K562 (cell line): ENCODE measurements at places on chromosomes 5 and 9.

- H3K36me3 ChIP-seq = no peaks in the 10 kb centered on the region
- DNase-seq = no peak
- H3K4me1 ChIP-seq = peaks cover 19% of the 10 kb centered on the region
- H3K27me3 ChIP-seq = no peaks in the 10 kb centered on the region
- H3K27ac ChIP-seq = no peak overlapping the region
Observed at GRCh38 chr9:123283455-123283854, 15.1 kb upstream of the STRBP start.

DNA sequence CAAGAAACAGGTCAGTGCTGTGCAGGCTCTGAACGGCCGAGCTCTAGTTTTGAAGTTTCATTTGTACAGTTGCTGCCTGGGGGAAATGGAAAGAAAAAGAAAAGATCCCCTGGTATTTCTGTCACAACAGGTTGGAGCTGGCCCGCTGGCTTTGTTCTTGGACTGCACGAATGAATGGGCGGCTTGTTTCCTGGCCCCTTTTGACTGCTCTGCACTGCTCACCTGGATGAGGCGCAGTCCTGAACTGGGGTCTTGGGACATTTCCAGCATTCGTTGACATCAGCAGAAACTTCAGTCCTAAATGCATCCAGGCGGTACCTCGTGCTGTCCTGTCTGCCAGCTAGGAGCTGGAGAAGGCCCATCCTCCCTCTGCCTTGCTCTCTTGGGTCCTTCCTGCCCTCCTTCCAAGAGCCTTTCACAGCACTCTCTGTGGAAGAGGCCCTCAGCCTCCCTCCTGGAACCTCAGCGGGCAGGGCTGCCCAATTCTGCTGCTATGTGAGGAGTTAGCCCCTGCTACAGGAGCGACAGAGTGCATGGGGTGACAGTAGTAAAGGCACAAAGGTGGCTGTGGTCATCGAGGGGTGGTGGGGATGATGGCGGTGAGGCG, 189.2 kb downstream of the FSTL4 start:
- peaks cover 9% of the 10 kb centered on the region; the same call in 2 of the 3 replicates for H3K27me3 ChIP-seq
- no peak overlapping the region for H3K4me3 ChIP-seq
- H3K27ac ChIP-seq = no peak overlapping the region
- H3K4me1 ChIP-seq = peaks cover 6% of the 10 kb centered on the region
- H3K36me3 ChIP-seq = no peaks in the 10 kb centered on the region

- no peaks in the 10 kb centered on the region for H3K27me3 ChIP-seq
- H3K36me3 ChIP-seq = no peaks in the 10 kb centered on the region
- H3K4me3 ChIP-seq = no peak overlapping the region
Observed at GRCh38 chr5:106639488-106639887, 1031.2 kb downstream of the EFNA5 start.

DNA sequence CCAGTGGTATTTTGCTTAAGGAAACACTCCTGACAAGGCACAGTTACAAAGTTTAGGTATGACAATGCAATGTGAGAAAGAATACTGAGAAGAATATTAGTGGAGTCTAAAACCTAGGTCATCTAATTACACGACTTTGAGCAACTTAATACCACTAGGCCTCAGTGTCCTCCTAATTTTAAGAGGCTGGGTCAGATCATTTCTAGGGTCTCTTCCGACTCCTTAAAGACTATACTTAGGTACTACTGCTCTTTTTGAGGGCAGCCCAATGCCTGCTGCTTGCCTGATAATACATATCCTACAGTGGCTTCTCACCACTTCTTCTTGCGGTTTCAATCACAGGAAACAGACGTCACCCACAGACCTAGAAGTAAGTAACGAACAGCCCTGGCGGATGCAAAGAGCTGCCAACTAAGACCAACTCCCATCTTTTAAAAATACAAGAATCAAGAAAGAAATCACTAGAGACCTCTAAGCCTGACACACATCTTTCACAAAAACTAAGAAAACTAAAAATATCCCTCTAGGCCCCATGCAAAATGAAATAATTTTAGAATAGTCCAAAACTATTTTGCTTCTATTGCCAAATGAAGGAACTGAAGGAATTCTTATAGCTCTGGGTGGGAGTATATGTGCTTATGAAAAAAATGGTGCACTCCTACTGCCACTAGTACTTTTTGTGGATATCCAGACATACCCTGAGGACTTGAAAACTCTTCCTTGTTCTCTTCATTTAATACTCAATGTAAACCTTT, 13.1 kb downstream of the DIAPH1 start:
- H3K36me3 ChIP-seq = peaks cover 52% of the 10 kb centered on the region
- no peak overlapping the region for H3K4me3 ChIP-seq
- peak overlapping the region; percentile 86 for H3K27ac ChIP-seq
- H3K4me1 ChIP-seq = peaks cover 54% of the 10 kb centered on the region
- DNase-seq = no peak
- H3K27me3 ChIP-seq = no peaks in the 10 kb centered on the region

DNA sequence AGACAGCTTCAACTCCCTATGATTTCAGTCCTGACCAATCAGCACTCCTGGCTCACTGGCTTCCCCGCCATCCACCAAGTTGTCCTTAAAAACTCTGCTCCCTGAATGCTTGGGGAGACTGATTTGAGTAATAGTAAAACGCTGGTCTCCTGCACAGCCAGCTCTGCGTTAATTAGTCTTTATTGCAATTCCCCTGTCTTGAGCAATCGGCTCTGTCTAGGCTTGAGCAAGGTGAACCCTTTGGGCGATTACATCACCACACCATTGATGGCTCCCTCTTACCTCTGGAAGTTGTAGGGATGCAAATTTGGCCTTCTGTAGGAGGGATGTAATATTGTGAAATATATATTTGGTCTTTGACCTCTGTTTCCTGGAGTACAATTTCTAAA, 2.9 kb upstream of the SLC23A1 start:
- no peak overlapping the region for H3K27ac ChIP-seq
- H3K36me3 ChIP-seq = no peaks in the 10 kb centered on the region
- H3K4me3 ChIP-seq = no peak overlapping the region
- peaks cover 55% of the 10 kb centered on the region for H3K4me1 ChIP-seq
- no peaks in the 10 kb centered on the region for H3K27me3 ChIP-seq
- DNase-seq = no peak

GRCh38 chr5:130189961-130190360, 285.7 kb downstream of the CHSY3 start:
- H3K4me1 ChIP-seq = no peaks in the 10 kb centered on the region
- H3K27me3 ChIP-seq = no peaks in the 10 kb centered on the region
- no peak for DNase-seq
- no peak overlapping the region for H3K4me3 ChIP-seq
- no peak overlapping the region for H3K27ac ChIP-seq

- no peak overlapping the region for H3K27ac ChIP-seq
- no peaks in the 10 kb centered on the region for H3K27me3 ChIP-seq
- no peaks in the 10 kb centered on the region for H3K36me3 ChIP-seq
- DNase-seq = no peak
Observed at GRCh38 chr5:163248333-163248732, 189.1 kb upstream of the CCNG1 start.

- no peak overlapping the region for H3K4me3 ChIP-seq
- no peak for DNase-seq
- H3K27ac ChIP-seq = no peak overlapping the region
- no peaks in the 10 kb centered on the region for H3K27me3 ChIP-seq
- no peaks in the 10 kb centered on the region for H3K4me1 ChIP-seq
Observed at GRCh38 chr9:20325008-20325407, 297.3 kb downstream of the MLLT3 start.

GRCh38 chr5:112381521-112381920, 37.6 kb downstream of the EPB41L4A start:
- H3K4me1 ChIP-seq = no peaks in the 10 kb centered on the region
- H3K27me3 ChIP-seq = no peaks in the 10 kb centered on the region
- no peak overlapping the region for H3K4me3 ChIP-seq
- no peaks in the 10 kb centered on the region for H3K36me3 ChIP-seq
- H3K27ac ChIP-seq = no peak overlapping the region

GRCh38 chr5:177141496-177141895, 7.9 kb downstream of the NSD1 start:
- DNase-seq = no peak
- H3K27ac ChIP-seq = no peak overlapping the region
- H3K27me3 ChIP-seq = no peaks in the 10 kb centered on the region
- H3K4me3 ChIP-seq = no peak overlapping the region
- H3K36me3 ChIP-seq = peaks cover 82% of the 10 kb centered on the region

DNA sequence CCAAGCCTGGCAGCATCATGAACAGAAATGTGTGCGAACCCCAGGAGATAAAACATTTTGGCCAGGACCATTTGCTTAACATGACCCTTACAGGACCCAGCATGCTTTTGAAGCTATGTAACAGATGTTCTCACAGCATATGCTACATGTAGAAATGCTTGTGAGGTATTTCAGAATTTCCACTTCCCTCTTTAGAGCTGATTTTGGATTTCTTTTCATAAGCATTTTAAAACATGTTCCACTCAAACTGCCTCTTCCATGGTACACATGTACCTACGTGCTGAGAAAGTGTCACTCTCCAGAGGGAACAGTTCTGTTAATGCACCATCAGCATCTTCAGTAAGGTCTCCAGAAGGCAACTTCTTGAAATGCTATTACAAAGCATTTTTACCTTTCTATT, 15.7 kb upstream of the TSSK1B start:
- no peak overlapping the region for H3K27ac ChIP-seq
- H3K36me3 ChIP-seq = no peaks in the 10 kb centered on the region
- H3K27me3 ChIP-seq = peaks cover 15% of the 10 kb centered on the region
- no peak for DNase-seq

- H3K4me1 ChIP-seq = peaks cover 8% of the 10 kb centered on the region; the same call in 1 of the 2 replicates
- no peaks in the 10 kb centered on the region for H3K36me3 ChIP-seq
- H3K4me3 ChIP-seq = no peak overlapping the region
- DNase-seq = no peak
Observed at GRCh38 chr9:132214027-132214622, 52.3 kb downstream of the NTNG2 start.

DNA sequence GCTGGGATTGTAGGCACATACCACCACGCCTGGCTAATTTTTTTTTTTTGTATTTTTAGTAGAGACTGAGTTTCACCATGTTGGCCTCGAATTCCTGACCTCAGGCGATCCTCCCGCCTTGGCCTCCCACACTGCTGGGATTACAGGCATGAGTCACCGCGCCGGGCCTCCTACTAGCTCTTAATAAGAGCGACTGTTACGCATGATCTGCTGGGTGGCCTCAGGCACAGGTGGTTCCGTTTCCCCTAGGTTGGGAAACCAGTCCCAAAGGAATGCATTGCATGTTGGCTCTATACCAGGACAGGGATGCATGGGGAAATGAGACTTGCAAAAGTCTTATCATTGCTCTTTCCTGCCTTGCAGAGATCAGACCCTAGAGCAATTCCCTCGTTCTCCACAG, 184.7 kb upstream of the PPP1R26 start:
- H3K27me3 ChIP-seq = peaks cover 14% of the 10 kb centered on the region
- H3K36me3 ChIP-seq = no peaks in the 10 kb centered on the region
- no peak for DNase-seq
- no peak overlapping the region for H3K27ac ChIP-seq

DNA sequence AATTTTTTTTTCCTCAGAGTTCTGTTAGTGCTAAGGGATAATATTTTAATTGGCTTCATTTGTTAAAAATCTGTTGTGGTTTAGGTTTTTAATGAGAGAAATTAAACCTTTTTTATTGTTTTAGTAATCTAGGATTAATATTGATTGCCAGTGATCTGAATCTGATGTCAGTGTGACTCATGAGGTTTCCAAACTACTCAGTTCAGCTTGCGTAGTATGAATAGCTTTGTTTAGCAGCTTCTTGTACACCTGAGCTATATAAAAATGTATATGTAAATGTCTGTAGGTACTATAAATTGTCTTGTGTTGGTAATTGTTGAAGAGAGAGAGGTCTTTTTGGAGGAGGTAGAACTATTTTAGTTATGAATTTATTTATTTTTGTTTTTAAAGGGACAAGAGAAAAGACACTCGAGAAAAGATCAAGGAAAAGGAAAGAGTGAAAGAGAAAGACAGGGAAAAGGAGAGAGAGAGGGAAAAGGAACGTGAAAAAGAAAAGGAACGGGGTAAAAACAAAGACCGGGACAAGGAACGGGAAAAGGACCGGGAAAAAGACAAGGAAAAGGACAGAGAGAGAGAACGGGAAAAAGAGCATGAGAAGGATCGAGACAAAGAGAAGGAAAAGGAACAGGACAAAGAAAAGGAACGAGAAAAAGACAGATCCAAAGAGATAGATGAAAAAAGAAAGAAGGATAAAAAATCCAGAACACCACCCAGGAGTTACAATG, 26.3 kb downstream of the SREK1 start:
- peaks cover 96% of the 10 kb centered on the region for H3K36me3 ChIP-seq
- no peak overlapping the region for H3K4me3 ChIP-seq
- no peaks in the 10 kb centered on the region for H3K27me3 ChIP-seq
- H3K27ac ChIP-seq = no peak overlapping the region
- DNase-seq = no peak

DNA sequence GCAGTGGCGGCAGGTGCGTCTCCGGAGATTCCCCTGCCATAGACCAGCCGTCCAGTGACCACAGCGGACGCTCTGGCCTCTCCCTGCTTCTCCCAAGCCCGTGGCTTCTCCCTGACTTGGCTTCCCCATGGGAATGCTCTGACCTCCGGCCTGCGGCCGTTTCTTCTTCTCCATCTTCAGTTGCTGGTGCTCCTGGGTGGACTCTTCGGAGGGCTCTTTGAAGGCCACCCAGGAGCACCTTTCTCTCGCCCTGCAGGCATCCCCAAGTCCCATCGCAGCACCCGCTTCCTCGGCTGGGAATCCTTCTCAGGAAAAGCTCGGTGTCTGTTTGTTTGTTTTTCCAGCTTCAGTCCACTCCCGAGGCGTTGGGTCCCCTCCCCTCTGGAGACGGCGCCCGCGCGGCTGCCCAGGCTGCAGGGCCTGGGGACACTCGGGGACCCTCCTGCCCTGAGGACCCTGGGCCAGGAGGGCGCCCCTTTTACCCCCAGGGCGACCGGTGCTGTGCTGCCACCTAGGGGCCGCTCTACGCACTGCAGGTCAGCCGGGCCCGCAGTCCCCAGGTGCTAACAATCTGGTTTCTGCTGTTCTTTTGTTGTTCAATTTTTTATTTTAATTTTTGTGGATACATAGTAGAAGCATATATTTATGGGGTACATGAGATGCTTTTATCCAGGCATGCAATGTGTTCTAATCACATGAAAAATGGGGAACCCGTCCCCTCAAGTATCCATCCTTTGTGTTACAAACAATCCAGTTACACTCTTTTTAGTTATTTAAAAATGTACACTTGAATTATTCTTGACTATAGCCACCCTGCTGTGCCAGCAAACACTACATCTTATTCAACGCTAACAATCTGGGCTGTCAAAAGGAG, 197.9 kb upstream of the ADAMTS16 start:
- H3K4me3 ChIP-seq = no peak overlapping the region
- no peaks in the 10 kb centered on the region for H3K4me1 ChIP-seq
- no peaks in the 10 kb centered on the region for H3K36me3 ChIP-seq

DNA sequence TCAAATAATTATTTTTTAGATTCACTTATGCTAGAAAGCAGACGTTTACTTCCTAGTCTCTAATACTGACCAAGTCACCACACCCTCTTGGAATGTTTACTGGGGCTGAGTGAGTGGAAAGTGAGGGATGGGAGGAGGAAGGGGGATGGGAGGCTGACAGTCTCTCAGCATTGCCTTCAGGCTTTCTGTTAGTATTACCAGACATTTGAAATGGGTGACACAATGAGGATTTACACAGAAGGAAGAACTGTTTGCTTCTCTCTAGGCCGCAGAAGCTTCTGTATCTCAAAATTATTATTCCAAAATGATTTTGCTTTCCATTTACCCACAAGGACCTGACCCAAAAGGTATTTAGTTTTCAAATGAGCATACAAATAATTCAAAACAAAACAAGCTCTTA, 232.8 kb upstream of the ZNF608 start:
- DNase-seq = no peak
- H3K36me3 ChIP-seq = no peaks in the 10 kb centered on the region
- H3K4me3 ChIP-seq = no peak overlapping the region
- no peak overlapping the region for H3K27ac ChIP-seq
